Effector CD4-positive, alpha-beta T cell (primary cell): ENCODE measurements at places on chromosomes 6 and 20.

DNA sequence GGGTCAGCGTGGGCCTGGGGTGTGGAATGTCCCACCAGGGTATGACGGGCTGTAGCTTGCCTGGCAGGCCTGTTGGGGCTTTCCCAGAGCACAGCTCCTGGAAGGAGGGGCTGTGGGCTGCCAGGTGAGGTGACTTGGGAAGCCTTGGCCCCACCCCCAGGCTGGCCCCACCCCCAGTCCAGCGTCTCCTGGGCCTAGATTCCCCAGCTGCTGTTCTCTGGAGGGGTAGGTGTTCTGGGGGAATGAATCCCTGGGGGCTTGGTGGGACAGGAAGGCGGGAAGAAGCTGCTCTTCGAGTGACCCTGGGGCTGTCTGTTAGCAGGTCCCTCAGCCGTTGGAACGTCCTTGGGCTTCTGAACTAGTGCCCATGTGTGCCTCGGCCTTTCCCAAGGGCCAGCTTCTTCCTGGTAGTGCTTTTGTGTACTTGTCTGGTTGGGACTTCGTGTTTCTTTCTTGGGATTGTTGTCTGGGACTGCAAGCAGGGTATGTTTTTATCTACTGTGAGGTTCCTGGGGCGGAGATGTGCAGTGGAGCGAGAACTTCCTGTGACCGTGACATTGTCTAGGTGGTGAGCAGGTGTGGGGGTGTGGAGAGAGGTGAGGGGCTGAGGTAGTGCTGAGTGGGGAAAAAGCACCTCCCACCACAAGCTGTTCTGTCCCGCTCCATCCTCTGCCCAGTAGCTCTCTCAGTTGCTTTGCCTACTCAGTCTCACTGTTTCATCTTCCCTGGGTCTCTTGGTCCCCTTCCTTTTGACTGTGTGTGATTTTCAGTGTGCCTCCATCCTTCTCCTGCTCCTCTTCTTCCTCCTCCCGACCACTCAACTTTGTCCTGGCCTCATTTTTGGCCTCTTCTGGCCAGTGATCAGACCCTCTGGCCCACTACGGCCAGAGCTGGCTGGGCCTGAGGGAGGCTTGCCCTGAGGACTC lies 1.3 kb upstream of the DDR1 start:
- no peak for DNase-seq

DNA sequence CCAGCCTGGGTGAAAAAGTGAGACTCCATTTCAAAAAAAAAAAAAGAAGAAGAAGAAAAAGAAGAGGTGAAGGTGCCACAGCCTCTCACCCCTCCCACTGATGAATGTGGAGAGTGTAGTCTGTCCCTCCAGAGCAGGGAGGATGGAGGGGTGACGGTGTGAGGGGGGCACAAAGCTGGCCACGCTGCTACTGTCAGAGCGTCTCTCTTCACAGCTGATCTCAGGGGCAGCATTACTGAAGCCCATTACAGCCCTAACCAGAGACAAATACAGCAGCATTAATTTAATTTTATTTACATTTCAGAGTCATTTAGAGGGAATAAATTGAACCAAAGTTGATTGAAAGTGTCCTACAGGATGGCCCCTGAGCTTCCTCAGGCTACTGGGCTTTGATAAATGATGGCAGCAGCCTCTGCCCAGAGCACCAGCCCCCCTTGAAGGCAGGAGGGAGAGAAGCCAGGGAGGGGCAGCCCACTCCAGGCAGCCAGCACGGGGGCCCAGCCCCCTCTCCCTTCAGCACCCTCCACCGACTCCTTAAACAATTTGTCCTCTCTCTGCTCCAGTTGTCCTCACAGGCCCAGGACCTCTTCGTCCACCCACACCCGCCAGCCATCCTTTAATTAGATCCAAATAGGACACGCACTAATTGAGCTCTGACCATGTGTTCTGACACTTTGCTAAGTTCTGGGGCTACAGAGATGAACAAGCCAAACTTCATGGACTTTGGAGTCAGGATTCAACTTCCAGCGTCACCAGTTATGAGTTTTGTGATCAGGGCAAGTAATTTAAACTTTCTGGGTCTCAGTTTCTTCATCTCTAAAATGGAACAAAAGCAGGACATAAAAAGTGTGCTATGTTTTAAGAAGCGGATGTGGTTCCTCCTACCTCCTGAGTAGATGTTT lies 18.6 kb upstream of the ZFAND3 start:
- DNase-seq = no peak

GRCh38 chr6:145630598-145630997 lies 104.7 kb downstream of the EPM2A start:
- no peak for DNase-seq

GRCh38 chr20:43752051-43752360 lies 25.2 kb upstream of the GTSF1L start:
- no peak for DNase-seq

- no peak for DNase-seq
These were observed 23.9 kb downstream of the RAET1L start for GRCh38 chr6:150001295-150002008.

GRCh38 chr6:142408409-142408808 lies 106.6 kb downstream of the ADGRG6 start:
- no peak for DNase-seq
